G401 (cell line): ENCODE measurements at places on chromosomes 12 and 14.

- no peak for DNase-seq
Observed at GRCh38 chr14:98175436-98175835, 1096.6 kb downstream of the BCL11B start.

DNA sequence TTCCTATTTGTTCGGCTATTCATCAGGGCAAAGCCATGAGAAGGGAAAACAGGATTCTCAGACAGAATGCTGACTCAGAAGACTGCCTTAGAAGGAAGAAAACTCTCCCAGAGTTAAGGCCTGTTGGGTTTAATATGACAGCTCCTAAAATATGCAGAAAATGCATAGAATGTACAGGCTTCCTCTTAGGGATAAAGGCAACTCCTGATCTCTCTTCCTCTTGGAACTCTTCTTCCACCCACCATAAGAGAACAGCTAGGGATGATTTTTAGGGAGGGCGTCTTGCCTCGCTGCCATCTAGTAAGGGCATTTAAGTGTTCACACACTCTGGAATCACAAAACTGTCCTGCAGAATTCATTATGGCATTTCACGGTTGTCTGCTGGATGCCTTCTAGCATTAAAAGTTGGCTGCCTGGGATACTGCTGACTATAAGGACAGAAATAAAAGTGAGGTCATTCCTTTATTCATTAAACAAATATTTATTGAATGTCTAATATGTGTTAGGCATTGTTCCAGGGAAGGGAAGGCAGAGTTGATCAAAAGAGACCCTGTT lies 73.7 kb downstream of the DCAF5 start:
- DNase-seq, result no peak

DNA sequence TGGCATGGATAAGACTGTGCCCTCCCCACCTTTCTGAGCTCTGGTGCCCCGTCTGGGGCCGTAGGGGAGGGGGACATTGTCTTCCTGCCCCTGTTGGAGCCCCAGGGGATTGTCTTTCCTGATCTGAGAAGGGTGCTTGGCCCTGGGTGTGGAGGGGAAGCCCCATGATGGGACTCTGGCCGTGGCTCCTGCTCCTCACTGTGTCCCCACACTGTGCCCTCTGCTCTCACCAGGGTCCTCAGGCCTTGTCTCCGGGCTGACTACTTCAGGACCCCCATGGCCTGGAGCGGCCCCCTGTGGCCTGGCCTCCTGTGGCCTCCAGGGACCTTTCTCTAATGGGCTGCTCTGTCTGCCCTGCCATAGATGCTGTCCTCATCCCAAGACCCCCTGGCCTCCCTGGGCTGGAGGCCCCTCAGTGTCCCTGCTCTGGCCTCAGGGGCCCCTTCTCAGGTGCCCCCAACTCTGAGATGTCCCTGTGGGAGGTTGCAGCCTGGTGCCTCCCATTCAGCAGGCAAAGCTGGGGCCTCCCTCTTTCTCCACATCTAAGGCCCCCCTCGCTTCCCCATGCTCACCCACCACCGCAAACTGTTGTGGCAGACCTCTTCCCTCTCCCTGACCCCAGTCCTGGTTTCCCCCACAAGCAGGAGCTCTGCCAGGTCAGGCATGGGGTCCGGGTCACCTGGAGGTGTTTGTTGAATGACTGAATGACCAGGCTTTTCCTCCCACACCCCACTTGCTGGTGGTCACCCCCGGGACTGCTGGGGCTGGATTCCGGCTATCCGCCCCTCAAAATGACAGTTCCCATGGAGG lies 4.0 kb downstream of the KIF26A start:
- DNase-seq, result no peak

DNA sequence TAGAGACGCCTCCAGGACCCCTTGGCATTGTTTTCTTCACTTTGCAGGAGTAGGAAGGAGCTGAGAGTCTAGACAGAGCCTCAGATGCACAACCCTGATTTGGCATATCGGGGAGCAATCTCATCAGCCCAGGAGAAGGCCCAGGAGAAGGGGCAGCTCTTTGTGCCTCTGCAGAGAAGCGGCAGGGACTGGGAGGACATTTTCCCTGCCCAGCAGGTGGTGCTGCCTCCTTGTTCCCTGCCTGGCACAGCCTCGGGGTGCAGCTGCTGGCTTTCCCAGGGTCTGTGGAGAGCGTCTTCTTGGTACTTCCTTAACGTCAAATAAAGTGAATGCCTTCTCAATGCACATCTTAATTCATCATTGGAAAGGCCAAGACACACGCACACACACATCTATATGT lies 419.5 kb downstream of the TMEM121 start:
- DNase-seq, result no peak

GRCh38 chr12:33588725-33589405 lies 149.2 kb upstream of the SYT10 start:
- DNase-seq, result no peak

DNA sequence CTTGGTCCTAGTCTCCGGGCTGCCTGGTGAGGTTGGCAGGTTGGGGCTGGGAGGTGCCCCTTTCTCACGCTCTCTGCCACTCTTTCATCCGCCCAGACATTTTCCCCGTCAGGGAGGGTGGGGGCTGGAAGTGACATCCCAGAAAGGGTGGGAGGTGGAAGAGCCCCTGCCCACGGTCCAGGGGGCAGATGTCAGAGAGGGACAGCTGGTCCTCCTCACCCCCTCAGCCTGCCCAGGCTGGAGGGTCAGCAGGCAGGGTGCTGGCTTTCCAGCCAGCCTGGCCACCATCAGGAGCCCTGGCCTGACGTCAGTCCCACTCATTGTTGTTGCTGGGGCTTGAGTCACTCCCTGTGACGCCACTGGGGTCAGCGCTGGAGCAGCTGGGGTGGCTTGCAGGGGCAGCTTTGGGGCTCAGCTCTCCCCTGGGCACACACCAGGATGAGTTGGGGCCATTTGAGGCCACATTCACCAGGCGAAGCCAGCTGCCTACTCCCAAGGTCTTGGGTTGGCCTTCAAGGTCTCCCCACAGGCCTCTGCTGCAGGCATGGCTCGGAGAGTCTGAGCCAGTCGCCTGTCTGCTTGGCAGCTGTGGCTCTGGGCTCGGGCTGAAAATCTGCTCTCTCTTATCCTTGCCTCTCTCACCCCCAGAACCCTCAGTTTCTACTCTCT lies 5.7 kb upstream of the ATG101 start:
- no peak for DNase-seq

- DNase-seq, result no peak
Observed at GRCh38 chr12:125038976-125039625, 26.1 kb upstream of the AACS start.

DNA sequence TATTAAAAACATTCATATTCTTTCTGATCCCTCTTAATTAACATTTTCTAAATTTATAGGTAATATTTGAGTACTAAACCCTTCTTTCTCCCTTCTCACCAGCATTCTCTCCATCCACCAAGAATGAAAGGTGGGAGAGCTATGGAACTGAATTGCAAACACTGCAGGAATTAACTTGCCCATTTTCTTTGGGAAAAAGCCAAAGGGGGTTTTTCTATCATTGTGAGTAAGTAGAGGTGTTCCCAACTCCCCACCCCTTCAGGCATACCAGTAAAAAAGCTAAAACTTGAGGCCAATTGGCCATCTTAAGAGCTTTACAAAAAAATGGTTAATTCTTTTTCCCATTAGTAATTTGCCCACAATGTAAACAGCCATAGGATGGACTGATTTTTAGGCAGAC lies 23.7 kb downstream of the PCNX1 start:
- DNase-seq, result no peak

- DNase-seq, result no peak
Observed at GRCh38 chr14:59920378-59920683, 387 bp downstream of the LRRC9 start.

DNA sequence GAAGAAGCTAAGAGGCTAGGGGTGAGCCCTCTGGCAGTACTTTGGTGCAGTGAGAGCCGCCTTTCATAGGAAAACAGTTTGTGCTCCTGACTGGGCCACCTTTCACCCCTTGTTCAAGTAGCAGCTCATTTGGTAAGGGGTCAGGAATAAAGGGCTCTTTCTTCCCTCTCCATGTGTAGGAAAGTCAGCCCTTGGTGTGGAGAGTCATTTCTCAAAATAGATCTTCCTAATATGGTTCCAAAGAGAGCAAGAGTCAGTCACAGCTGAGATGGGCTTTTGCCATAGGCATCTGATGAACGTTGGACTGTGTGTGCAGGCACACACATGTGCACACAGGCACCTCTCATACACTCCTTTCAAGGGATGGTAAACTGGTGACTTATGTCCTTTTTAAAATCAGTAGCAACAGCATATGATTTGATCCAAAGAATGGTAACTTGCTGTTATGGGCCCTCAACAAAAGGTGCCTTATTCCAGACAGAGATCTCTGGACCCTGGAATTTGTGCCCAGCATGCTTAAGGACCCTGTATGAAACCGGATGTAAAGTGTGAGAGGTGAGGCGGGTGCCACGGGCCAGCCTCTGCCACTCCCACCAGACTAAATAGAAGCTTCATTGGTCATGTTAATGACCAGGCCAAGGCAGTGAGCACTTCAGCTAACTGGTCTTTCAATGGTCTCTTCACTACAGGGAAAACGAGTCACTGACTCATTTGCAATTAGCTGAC lies 16.7 kb upstream of the RIC8B start:
- DNase-seq, result no peak

DNA sequence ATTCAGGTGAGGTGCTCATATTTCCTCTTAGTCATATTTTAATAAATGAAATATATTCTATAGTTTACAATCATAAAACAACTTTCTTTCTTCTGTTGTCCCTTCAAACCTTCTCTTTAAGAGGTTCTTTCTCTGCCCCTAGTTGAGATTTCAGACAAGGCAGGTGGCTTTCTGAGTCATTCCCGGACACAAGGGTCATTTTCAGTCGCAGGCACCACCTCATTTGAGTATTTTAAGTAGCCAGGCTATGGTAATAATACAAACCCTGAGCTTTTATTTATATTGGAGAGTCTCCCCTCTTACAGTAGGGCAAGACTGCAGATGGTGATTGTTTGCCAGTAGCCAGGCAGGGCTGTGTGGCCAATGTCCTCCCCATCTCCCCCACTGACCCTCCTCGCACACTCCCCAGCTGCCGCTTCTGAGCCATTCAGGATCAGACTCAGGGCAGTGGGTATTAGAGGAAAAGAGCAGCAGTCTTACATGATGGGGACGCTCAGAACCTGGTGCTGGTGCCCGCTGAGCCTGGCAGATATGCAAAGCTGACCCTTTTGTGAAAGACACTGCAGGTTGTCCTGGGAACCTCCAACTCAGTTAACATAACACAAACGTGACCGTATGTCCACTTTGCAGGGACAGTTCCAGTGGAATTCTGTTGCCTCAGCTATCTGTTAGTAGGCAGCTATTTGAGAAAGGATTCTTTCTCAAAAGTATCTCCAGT lies 101.1 kb upstream of the BCL2L14 start:
- DNase-seq, result no peak

- DNase-seq, result no peak
Observed at GRCh38 chr12:114403690-114404066, 2.3 kb downstream of the TBX5 start.

DNA sequence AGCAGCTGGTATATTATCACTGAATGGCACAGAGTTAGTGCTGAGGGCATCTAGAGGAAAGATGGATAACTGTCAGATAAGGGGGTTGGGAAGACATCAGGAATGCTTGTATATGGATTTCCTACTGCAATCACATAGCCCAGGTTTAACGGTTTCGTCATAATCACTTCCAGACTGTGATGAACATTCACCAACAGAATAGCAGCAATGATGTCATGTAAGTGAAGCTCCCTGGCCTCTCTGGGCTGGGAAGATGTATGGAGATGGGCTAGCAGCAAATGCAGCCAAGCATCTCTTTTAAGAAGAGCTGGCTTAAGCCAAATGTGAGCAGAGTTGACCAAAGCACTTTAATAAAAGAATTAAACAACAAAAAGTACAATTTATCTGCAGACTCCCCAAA lies 714.6 kb downstream of the GALC start:
- DNase-seq, result no peak

GRCh38 chr12:86006727-86007126 lies 132.6 kb downstream of the NTS start:
- DNase-seq, result no peak

DNA sequence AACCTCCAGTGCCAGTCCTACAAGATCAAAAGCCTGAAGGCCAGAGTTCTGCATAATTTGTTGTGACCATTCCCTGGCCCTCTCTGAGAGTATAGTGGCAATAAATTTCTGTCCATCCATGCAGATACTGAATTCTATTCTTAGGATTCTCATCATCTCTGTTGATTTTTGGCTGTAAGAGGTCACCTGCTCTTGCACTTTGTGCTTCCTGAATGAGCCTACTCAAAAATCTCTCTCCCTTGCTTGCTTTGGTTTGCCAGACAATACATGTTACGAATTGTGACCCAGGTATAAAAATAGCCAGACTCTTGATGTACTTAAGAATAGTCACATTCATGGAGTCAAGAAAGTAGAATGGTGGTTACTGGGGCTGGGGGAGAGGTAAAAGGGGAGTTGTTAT lies 16.7 kb downstream of the ZNF664 start:
- no peak for DNase-seq

- DNase-seq, result no peak
Observed at GRCh38 chr12:13206560-13206897, 10.0 kb downstream of the EMP1 start.
